Osteocyte (in vitro differentiated cells): ENCODE measurements at places on chromosomes 6 and 20. TPM values are rescaled to one million over a fixed set of nuclear protein-coding genes. Genes with fewer than 3 reads are reported as not detected.
A peak's percentile ranks its signal among the peaks of the same experiment; 100 is the strongest.

- no peak for DNase-seq
Measured at GRCh38 chr6:36926708-36927513, 27.6 kb upstream of the PI16 start.

DNA sequence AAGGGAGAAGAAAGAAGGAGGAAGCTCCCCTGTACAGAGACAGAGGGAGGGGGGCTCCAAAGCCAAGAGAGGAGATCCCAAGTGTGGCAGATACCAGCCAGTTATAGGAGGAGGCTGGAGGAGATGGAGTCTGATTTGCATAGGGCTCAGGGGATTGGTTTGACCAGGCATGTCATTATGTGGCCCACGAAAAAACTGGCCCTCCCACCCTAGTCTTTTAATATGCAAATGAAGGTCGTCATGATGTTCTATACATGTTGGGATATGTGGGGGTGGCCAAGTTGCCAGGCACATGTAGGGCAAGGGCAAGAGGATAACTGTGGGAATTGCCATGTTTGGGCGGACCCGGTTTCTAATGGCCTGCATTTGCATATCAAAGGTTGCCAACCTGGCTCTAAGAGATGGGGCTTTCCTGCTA, 17.6 kb upstream of the ZFP64 start:
- no peak for DNase-seq

DNA sequence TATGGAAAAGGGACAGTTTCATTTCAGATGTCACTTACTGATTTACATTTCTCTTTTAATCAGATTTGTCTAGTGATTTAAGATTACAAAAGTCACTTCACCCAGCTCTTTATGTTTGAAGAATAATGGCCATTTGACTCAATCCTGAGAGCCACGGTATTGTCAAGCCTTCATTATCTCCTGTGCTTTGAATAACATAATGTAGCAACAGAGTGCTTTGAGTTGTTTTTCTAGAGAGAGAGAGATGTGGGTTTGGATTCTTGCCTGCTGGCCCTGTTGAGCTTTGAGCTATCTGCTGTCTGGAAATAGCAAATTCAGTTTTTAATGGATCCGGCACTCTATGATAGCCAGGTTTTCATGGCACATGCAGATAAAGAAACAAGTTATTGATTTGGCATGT, 478.4 kb upstream of the SOX4 start:
- no peak for DNase-seq

- peak; percentile 65 for DNase-seq
Measured at GRCh38 chr6:166934174-166934573, 22.2 kb downstream of the RNASET2 start.

DNA sequence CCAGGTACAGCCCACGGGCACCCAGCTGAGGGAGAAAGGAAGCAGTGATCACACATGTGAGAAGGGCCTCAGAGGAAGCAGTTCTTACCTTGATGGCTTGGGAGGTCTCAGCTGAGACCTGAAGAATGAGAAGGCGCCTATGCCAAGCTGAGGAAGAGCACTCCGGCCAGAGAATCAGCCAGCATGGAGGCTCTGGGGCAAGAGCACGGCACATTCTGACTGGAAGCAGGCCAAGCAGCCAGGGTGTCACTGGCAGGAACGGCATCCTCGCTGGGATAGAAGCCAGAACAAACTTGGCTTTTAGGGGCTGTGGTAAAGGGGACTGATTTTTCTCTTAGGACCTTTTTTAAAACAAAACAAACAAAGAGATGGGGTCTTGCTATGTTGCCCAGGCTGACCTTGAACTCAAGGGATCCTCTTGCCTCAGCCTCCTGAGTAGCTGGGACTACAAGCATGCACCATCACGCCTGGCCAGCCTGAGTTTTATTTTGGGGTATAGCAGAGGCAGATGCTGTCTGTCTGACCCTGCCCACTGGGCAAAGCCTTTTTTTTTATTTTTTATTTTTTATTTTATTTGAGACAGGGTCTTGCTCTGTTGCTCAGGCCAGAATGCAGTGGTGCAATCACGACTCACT, 17.6 kb downstream of the GHRH start:
- DNase-seq: no peak

TENT5A gene
- total RNA-seq: 25.8 and 27.0 TPM in 2 replicates

ZHX3 gene
- total RNA-seq: 43.1 and 44.5 TPM in 2 replicates

DUSP15 gene
- 2.1 and 3.2 TPM in 2 replicates for total RNA-seq
